ENCODE measurements at places on chromosomes 7 and 10.
A peak's percentile ranks its signal among the peaks of the same experiment; 100 is the strongest.

- no peak for DNase-seq
Observed at GRCh38 chr10:132762267-132762666, 23.7 kb downstream of the NKX6-2 start.

DNA sequence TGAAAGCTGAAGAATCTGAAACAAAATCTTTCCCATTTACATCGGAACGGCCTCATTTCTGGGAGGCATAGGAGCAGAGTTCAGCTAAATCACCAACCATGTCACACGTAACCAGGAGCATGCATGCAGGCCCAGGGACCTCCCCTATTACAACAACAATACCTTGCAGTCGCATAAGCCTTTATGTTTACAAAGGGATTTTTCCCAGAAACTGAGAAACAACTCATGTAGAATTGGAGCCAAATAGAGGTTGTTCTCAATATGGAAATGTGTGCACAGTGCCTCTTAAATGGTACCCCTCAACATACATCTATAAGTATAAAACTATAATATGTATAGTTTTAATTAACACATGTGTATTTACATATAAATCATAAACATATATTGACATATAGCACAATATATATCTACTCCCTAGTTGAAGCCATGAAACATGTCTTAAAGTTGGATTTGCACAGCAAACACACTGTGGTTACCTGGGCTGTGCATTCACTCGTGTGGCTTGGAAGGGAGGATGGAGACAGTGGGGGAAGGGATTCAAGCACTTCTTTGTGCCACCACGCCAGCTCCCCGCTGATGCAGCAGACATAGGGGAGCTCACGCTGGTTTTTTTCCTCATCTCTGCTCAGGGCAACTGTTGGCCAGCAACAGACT, 35.0 kb upstream of the DGKI start:
- DNase-seq: no peak

GRCh38 chr7:1343551-1343950, 110.9 kb downstream of the UNCX start:
- no peak for DNase-seq

DNA sequence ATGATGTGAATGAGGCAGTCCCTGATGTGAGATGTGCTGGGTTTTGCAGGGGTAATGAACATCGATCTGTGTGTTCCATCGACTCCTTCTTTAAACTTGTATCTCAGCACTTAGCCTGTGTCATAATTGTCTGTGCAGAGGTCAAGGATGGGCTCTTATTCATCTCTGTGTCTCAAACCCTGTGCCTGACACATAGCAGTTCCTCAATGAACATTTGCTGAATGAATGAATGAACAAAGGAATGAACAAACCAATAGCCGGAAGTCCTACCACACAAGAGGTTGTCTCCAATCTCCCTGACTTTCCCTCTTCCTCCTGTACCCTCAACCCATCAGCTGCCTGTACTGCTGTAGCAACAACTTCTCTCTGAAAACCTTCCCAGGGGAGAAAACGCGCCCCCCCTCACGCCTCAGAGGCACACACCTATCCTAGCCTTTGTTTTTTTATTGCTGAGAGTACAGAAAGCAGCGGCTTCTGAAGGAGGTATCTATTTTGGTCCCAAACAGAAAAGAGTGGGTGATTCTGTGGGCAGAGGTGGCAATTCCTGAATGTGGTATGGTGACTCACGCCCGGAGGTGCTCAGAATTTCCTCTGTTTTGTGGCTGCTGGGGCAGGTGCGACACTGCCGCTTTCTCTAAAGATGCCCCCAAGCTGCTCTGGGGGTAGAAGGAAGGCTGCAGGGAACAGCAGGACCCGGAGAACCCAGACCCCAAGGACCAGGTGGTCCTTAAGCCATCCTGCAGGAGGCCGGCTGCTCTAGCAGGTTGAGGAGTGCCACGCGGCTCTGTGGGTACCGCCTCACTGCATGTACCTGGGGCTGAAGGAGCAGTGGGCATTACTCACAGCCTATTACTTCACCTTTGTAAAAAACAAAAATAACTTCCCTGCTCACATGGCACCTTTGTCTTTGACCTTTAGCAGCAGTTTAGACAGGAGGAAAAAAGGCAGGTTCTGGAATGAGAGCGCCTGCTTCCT, 9.6 kb downstream of the IL2RA start:
- DNase-seq: peak; percentile 41

GRCh38 chr10:98309366-98310355, 41.7 kb upstream of the LOXL4 start:
- DNase-seq: no peak

DNA sequence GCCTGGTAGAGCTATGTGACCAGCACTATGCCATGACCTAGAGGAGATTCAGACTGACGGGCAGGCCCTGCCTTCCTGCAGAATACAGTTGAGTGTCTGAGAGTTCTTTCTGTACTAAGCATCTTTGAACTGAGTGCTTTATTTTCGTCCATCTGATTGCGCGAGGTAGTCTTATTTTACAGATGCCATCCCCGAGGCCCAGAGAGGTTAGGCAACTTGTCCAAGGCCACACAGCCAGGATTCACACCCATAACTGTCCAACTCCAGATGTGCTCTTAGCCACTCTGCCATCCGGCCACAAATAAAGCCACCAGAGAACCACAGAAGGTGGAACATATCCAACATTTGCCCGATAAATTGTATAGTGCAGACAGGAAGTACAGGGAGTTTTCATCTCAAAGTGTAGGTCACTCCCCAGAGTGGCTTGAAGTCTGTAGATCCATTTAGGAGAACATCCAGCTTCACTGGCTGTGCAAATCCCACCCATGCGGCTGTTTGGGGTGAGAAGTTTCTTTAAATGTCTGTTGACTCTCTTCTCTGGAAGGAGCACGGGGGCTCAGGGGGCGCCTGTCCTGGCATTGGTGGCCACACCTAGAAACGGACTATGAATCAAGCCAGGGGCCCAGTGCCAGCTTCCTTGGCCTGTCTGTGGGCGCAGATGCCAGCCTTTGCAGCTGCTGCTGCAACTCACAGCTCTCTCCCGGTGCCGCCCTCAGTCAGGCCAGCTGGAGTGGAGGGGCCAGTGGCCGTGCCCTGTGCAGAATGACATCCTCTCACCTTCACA, 11.1 kb downstream of the CHST3 start:
- no peak for DNase-seq

DNA sequence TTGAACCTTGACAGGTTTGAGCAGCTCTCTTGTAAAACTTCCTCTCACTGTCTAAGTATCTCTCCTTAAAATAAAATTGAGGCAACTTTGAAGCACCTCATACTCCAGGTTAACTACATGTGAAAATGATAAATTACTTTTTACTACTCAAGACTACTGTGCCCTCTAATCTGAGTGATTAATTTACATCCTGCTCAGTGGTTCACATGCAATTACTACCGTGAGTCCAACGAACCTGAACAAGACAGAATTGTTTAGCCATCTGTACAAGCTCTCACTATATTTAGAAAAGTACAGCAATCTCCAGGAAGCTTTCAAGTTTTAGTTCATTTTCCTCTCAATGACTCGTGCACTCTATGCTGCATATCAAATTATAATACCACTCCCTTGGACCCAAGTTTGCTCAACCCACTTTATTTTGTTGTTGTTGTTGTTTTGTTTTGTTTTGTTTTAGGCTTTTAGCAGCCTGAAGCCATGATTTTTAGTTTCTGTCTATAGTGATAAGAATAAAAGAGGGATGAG, 21.2 kb downstream of the PDE1C start:
- no peak for DNase-seq

- no peak for DNase-seq
Observed at GRCh38 chr10:49040601-49041000, 74.7 kb downstream of the VSTM4 start.

- no peak for DNase-seq
Observed at GRCh38 chr10:130189608-130190054, 53.4 kb downstream of the GLRX3 start.

DNA sequence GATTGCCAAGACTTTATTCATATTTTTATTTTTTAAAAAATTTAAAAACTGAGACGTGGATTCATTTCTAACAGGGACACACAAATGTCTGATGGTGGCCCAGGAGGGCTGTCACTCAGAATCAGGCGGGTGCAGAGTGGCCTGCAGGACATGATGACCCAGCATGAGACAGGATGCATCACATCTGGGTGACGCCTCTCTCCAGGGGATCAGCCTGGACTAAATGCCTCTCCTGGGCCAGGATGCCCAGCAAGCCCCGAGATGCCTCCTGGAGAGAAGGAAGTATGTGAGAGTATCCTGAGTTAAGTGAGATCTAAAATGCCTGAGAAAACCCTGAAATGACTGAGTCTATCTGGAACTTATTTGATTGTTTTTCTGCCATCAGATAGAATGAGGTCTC, 16.9 kb upstream of the MTURN start:
- no peak for DNase-seq

DNA sequence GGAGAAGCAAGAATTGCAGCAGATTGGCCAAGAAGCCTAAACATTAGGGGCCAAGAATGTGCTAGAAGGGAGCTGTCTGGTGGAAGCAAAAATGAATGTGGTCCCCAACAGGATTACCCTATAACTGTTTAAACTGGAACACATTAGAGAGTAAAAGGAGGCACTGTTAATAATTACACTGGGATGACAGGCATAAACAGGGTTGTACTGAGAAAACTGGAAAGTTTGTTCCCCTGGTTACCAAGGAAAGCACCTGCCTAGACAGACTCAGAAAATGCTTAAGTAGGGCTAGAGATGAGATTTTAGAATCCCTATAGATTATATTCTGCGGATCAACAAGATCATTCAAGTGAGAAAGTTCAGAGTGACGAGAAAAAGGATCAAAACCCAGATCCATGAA, 100.8 kb downstream of the CTTNBP2 start:
- DNase-seq: no peak

GRCh38 chr10:127962205-127962604, 55.3 kb downstream of the PTPRE start:
- DNase-seq: no peak

GRCh38 chr10:103811463-103811862, 43.9 kb downstream of the SH3PXD2A start:
- no peak for DNase-seq

DNA sequence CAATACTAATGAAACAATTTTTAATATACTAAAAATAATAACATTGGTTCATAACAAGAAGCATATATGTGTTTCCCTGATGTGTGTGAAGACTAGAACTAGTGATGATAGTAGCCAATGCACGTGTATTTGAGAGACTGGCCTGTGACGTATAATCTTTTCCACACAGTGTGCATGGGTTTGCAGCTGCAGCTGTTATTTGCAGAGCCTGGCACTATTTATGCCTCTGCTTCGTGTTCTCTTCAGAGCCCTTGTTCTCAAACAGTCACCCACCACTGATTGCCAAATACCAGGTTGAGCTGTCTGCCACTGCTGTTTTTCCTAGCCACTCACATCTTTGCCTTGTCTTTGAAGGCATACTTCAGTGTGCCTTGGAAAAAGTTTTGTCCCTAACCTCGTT, 531.7 kb downstream of the ETV1 start:
- DNase-seq: no peak

- no peak for DNase-seq
Observed at GRCh38 chr7:98075801-98076200, 30.9 kb upstream of the LMTK2 start.

GRCh38 chr10:128124813-128125403, 1.3 kb downstream of the MKI67 start:
- no peak for DNase-seq

DNA sequence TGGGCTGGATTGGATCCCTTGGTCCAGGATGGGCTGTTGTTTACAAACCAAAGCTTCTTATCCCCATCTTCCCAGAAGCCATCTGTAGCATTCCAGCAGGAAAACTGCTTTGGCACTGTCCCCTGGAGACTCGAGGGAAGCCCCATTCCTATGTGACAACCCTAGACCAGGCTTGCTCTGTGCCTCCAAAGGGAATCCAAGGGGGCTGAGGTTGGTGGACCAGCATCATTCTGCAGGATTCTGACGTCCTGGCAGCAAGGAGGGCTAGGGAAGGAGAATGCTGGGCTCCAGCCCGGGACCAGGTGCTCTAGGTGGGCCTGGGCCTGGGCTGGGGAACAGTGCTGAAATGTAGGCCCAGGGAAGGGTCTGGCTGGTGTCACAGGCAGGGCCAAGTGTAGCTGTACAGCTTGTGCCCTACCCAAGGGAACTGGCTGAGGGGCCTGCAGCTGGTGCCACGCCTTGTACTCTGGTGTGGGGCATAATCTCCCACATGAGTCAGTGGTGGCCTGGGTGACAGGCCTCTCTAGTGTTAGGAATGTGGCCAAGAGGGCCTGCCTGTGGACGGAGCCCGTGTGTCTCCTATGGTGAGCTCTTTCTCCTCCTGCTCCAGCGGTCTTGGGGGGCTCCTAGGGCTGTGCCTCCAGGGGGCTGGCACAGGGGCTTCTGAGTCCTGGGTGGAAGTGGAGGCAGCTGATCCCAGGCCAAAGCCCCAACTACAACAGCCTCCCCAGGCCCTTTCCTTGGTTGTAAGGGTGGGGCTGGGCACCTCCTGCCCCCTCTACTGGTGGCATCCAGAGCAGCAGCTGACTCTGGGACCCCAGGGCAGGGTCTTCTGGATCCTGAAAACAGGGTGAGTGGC, 25.2 kb downstream of the TRIM8 start:
- DNase-seq: no peak

GRCh38 chr7:23205909-23206767, 24.3 kb downstream of the NUP42 start:
- DNase-seq: no peak

- no peak for DNase-seq
Observed at GRCh38 chr10:96497391-96497790, 16.3 kb downstream of the TLL2 start.

DNA sequence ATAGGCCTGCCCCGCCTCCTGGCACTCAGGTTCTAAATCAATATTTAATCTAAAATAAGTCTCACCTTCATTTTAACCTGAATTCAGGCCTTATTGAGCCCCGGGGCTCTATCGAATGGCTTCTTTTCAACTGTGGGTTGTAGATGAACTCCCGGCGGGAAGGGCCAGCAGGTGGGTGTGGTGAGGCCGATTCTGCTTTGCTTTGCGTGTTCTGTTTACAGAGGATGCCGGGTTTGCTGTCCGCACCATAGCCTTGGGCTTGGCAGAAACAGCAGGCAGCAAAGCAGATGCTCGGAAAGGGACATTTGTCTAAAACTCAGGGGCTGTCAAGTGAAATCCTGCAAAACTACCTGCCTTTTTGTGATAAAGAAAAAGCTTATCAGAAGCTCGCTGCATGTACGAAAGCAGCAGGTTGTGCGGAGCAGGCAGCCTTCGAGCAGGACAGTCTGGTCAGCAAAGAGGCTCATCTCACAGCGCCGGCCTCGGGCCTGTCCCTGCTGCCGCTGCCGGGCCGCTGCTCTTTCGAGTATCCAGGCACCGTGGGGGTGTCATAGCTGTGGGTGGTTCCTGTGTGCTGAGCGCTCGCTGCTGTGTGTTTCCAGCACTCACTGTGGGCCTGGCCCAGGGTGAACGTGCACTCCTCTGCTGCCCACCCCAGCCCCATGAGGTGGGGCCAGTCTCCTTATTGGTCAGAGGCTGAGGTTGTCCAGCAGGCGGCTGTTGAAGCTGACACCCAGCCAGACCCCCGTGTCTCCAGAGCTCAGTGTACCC, 434.8 kb upstream of the FOXK1 start:
- no peak for DNase-seq

GRCh38 chr7:98079891-98080648, 26.6 kb upstream of the LMTK2 start:
- DNase-seq: no peak

Measured in activated T-helper 1 cell treated with anti-CD3 and anti-CD28 coated beads, Interleukin-2, amount 50 U/mL, for 16 hours (primary cell).